Cardiac muscle cell (in vitro differentiated cells and primary cell): ENCODE measurements at places on chromosomes 5 and 9.
A peak's percentile ranks its signal among the peaks of the same experiment; 100 is the strongest.

GRCh38 chr5:7578071-7578470 lies 182.1 kb downstream of the ADCY2 start:
- no peak for DNase-seq

DNA sequence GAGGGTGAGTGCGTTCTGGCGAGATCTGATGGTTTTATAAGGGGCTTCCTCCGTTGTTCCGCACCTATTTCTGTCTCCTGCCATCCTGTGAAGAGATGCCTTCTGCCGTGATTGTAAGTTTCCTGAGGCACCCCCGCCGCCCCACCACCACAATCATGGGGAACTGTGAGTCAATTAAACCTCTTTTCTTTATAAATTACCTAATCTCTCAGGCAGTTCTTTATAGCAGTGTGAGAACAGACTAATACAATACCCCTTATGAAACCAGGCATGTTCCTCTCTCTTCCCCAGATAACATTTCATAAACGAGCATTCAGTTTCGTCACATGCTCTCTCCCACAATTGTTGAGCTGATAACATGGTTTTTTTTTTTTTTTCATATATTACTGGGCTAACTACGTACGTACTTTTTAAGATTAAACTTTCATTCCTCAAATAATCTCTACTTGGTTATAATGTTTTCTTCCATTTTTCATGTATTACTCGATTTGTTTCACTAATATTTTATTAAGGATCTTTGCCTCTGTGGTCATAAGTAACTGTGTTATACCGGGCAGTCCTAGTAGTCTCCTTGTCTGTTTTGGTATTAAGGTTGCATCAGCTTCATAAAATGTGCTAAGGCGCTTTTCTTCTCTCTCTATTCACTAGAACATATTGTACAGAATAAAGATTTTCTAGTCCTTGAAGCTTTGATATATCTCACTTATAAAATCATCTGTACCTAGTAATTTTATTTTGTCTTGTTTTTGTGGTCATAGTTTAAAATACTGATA lies 64.9 kb upstream of the MVB12B start:
- peak; percentile 84 for DNase-seq

DNA sequence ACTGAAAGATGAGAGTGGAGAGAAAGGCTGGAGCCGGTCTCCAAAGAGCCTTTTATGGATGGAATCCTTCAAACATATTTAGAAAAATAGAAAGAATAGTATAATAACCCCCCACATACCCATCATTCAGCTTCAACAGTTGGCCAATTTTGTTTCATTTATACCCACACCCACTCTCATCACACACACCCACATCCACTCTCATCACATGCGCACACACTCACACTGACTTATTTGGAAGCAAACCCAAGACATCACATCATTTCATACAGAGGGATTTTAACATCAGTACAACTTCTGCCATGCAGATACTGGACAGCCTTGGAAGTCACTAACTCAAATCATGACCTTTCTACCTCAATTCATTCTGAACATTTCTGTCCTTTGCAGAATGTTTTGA lies 72.8 kb upstream of the CPLX2 start:
- no peak for DNase-seq

DNA sequence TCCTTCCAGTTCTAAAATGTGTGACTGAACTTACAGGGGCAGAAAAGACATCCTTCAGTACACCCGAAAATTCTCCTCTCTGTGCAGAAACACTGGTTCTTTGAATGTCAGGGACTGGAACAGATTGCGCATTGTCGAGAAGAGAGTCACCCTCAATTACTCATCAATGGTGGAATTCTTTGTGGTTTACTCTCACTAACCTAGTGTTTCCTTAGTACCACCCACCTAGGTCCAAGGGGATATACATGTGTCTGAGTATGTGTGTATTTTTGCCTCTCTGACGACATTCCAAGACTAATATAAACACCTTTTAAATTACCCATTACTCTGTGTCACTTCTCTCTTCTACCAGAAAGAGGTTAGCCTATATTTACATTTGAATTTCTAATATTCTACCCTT lies 660.8 kb downstream of the TLE1 start:
- peak; percentile 85 for DNase-seq

GRCh38 chr5:54764102-54765090 lies 221.0 kb downstream of the ESM1 start:
- no peak for DNase-seq

DNA sequence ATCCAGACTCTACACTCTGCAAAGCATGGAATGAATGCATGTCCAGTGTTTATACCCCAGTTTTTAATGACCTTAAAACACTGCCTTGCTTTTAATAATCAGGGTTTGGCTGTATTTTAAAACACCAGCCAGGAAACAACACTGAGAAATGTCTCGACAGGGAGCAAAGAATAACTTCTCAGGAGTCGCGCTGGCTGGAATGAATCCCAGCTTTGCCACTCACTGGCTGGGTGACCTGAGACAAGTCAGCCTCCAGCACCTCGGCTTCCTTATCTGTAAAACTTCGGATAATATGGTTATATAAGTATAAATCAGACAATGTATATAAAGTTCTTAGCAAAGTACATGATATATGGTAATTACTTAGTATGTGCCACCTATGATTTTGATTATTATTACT lies 505.0 kb downstream of the SPOCK1 start:
- no peak for DNase-seq

- DNase-seq: peak; percentile 11
Observed at GRCh38 chr5:143110591-143110990, 292.9 kb downstream of the NR3C1 start.

DNA sequence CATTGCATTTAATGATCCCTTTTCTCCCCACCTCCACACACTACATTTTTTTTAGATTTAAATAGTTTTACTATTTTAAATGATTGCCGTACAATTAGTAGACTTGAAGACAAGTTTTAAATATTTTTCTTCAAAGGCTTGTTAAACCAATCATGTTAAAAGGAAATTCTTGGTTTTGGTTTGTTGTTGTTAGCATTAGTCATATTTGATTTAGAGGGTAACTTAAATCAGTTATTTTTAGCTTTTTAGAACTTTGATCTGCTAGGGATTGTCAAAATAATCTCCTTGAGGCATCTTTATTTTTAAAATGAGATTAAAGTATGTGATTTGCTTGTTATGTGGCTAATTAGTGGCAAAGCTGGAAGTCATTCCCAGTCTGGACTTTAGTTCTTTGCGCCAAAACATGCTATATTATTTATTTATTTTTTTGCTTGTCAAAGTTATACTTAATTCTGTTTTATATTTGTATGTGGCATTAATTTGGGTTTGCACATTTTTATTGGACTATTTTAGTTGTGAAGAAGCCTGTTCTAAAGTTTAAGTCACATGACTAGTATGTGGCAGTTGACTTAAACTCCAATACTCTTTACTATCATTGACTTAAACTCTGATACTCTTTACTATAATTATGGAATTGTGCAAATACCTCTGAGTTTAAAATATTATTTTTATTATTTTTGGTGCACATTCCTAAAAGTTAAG lies 14.7 kb downstream of the ITGA1 start:
- no peak for DNase-seq

GRCh38 chr9:35954942-35955546 lies 2.9 kb downstream of the OR2S2 start:
- peak; percentile 89 for DNase-seq

DNA sequence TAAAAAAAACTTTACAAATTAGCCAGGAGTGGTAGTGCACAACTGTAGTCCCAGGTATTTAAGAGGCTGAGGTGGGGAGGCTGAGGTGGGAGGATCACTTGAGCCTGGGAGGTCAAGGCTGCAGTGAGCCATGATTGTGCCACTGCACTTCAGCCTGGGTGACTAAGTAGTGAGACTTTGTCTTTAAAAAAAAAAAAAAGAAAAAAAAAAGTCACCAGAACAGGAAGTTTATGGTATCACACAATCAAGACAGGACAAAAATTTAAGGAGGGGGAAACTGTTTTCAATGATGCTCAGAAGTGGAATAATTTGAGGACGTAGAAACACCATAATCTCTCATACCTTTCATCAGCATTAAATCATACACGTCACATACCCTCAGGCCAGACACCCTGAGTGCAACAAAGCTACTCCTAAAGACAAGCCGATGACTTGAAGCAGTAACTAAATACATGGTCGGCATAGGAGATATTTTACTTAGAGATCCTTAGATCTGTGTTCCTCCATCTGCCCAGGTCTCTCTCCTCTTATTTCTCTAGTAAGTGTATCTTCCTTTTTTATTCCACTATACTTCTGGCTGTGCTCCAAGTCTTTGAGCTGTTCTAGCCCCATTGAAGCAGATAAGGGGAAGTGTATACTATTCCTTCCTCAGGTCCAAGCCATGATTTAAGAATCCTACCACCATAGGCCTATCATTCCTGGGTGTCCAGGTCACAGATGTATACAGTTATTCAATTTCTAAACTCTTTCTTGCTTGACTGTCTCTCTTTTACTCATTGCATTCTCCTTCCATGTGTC lies 91.3 kb upstream of the APC start:
- peak; percentile 9 for DNase-seq

DNA sequence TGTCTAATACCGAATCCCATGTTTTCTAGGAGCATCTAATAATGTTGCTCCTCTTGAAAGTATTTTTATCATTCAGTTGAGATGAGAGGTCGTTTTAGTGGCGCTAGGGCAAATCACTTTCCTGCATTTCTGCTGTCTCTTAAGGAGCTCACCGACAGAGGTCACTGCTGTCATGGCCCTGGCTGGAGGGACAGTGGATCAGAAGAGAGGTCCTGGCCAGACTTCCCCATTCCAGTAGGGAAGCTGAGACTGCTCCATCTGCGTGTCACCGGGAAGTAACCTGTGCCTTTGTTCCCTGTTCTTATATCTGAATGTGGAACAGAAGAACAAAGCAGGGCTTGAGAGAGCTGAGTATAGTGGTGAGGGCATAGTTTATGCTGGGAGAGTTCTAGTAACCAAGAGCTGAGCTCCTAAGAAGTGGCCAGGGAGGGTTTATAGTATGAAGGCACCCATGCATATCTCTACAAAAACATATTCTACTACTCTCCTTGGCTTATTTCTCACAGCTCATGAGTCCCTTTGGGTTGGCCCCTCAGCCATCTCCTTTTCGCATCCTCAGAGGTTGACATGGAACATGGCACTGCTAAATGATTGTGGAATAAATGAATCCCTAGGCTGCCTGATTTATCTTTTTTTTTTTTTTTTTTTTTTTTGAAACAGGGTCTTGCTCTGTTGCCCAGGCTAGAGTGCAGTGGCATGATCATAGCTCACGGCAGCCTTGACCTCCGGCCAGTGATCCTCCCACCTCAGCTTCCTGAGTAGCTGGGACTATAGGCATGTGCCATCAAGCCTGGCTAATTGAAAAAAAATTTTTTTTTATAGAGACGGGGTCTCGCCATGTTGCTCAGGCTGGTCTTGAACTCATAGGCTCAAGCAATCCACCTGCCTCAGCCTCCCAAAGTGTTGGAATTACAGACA lies 27.2 kb downstream of the ATP6V0E1 start:
- peak; percentile 40 for DNase-seq

DNA sequence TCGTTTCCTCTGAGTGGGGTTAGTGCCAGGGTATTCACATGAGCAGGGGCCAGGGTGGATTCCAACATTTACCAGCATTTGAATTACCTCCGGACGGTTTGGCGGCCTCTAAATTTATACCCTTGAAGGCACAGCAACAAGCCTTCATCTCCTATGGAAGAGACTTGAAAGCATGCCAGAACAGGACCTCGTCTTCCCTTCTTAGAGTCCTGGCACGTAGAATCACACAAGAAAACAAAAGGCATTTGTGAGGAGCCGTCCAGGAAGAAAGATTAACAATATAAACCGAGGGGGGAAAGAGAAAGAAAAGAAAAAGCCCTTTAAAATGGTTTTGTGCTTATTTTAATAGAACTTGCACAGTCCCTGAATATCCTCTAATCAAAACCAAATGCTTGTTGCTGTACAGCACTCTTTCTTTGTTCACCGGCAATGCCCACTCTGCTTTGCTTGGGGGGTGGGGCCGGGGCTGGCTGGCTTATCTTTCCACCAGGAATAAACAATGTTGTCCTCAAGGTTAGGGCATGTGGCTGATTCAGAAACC lies 575.8 kb upstream of the ZNF462 start:
- DNase-seq: no peak

- no peak for DNase-seq
Observed at GRCh38 chr5:65152131-65152530, 329.6 kb downstream of the ADAMTS6 start.

DNA sequence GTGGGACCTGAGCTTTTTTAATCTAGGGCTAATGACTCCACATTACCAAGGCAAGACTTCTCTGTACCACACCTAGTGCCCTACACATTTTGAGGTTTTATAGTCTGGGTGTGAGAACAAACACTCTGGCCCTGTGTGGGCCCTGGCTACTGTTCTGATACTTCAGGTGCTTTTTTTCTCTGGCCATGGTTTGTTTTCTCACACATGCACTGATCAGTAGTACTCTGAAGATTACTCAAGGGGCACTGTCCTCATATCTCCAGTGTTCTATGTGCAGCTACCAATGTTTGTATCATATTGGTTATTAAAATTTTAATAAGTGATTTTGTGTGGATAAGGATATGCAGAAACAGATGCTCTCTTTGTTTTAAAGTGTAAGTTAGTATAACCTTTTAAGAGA lies 5.9 kb upstream of the C9orf40 start:
- no peak for DNase-seq

- no peak for DNase-seq
Observed at GRCh38 chr9:127935765-127936221, 1.9 kb downstream of the DPM2 start.

DNA sequence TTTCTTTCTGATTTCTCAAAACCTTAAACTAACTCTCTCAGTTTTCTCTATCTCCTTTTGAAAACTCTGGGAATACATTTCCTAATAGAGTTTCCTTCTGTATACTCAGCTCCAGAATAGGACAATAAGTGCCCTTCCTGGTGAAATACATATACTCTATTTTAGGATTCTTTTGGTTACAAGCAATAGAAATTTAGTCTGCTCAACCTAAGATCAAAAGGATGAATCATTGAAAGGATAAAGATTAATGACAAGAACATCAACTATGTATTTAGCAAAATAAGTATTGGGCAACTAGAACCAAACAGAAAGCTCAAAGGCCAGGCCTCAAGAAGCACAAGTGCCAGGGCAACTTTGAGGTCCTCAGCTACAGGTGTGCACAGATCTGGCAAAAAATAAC lies 127.1 kb downstream of the ADAMTSL1 start:
- no peak for DNase-seq

DNA sequence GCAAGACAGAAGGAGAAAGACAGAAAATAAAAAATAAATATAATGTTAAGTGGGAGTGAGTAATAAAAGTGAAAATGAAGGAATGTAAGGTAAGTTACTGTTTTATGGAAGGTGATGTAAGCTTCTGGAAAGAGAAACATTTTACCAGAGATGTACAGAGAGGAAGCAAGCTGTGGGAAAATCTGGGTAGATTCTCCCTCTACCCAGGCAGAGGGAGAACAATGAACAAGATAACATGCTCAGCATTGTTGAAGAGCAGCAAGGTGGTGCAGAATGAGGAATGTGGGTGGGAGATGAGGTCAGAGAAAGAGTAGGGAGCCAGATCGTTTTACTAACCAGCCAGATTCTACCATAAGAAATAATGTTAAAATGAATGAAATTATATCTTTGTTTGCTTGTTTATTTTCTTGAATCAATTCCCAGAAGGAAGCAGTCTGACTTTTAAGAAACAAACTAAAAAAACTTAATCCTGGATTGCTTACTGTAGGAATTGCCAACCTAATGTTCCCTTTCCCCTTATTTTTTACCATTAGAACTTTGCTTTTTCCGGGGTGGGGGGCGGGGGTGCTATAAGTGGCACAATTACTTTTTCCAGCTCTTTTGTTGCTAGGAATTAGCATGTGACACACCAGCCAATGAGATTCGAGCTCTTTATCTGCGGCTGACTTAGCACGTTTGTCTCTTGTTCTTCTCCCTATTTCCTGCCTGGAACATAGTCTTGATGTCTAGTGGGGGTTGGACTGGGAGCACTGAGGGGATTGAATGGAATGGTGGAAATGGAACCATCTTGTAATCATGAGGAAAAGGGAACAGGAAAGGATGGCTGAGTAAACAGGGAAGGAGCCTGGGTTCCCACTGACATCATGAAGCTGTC lies 356.7 kb downstream of the TMEM167A start:
- DNase-seq: no peak
